Neural progenitor cell (in vitro differentiated cells): ENCODE measurements at places on chromosomes 4 and X. TPM values are rescaled to one million over a fixed set of nuclear protein-coding genes. Genes with fewer than 3 reads are reported as not detected.

DNA sequence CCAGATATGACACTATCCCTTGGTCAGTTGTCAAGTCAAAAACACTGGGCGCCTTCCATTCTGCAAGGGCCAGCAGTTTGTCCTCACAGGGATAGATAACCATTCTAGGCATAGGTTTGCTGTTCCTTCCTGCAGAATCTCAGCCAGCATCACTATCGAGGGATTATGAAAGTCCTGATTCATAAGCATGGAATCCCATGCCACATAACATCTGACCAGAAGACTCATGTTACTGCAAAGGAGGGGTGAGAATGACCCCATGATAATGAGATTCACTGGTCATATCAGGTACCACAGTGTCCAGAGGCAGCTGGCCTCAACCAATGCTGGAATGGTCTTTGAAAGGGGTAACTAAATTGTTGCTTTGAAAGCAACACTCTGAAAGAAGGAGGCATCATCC lies 84.7 kb downstream of the OTC start:
- no peak for DNase-seq
- H3K36me3 ChIP-seq = no peaks in the 10 kb centered on the region
- no peak overlapping the region for H3K4me3 ChIP-seq
- no peak overlapping the region for H3K27ac ChIP-seq

DNA sequence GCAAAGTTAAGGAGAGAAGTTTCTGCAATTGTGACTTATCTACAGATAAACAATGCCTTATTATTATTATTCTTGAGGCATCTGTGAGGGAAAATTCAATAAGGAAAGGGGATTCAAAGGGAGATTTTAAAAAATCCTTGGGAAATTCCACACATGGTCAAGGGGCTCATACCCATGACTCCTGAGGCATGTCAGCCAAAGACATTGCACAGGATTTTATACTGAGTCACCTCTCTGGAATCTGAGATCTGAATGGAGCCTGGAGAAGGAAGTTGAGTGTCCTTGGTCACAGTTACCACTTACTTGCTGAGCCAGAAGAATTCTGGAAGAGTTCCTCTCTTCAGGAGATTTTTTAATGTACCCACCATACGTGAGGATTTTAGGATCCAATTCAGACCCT lies 14.4 kb upstream of the CXCL8 start:
- H3K4me3 ChIP-seq = no peak overlapping the region
- H3K27me3 ChIP-seq = no peaks in the 10 kb centered on the region
- no peaks in the 10 kb centered on the region for H3K4me1 ChIP-seq
- no peak for DNase-seq
- no peaks in the 10 kb centered on the region for H3K36me3 ChIP-seq
- no peak overlapping the region for H3K27ac ChIP-seq

- H3K27me3 ChIP-seq = no peaks in the 10 kb centered on the region
- DNase-seq = no peak
- H3K36me3 ChIP-seq = no peaks in the 10 kb centered on the region
These were observed 335.1 kb downstream of the ANK2 start for GRCh38 chr4:113384600-113384999.

DNA sequence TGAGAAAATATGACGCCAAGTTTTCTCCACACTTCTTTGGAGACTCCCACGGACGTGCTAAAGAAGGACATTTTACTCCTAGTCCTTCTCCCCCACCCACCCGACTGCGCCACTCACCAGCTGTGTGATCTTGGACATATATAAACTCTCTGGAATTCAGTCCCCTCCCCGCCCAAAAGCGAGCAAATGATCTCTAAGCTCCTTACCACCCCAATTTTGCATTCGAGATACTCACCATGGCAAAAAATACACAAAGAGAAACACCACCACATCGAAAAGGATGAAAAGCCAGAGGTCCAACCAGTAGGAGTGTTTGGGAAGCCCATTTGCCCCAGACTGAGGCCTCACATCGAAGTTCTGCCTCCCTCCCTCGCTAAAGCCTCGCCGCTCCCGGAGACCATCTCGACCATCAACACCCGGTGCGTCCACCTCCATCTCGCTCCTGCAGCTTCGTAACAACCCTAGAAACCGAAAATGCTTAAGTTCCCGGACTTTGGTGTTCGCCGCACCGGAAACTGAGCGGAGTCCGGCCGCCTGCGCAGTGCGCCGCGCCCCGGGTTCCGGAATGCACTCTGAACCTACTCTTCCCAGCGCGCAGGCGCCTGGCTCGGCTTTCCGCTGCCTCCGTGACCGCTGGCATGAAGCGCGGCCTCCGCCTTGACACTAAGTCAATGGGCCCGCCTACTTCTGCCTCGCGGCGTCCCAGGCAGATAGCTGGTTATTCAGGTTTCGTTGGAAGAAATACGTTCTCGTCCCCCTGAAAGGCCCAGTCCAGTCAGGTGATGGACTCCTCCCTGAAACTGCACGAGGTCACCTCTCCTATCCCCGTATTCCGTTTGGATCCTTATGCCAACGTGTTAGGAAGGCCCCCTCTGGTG lies 21.6 kb downstream of the FABP2 start:
- peaks cover 19% of the 10 kb centered on the region for H3K36me3 ChIP-seq
- peak; percentile 94 for DNase-seq
- peak overlapping the region; percentile 43 for H3K27ac ChIP-seq

- no peaks in the 10 kb centered on the region for H3K4me1 ChIP-seq
- H3K27ac ChIP-seq = no peak overlapping the region
- no peak overlapping the region for H3K4me3 ChIP-seq
- no peak for DNase-seq
- H3K36me3 ChIP-seq = no peaks in the 10 kb centered on the region
- H3K27me3 ChIP-seq = no peaks in the 10 kb centered on the region
These were observed 81.1 kb downstream of the FRAS1 start for GRCh38 chr4:78138252-78138651.

The DUSP21 gene
- not detected in 2 replicates for total RNA-seq

The CTSO gene
- 3.2 and 3.9 TPM in 2 replicates for total RNA-seq

The MAGEA4 gene
- not detected in 2 replicates for total RNA-seq

The NAA11 gene
- not detected in 2 replicates for total RNA-seq
